T follicular helper cell (primary cell): ENCODE measurements at places on chromosomes 11 and 22.

DNA sequence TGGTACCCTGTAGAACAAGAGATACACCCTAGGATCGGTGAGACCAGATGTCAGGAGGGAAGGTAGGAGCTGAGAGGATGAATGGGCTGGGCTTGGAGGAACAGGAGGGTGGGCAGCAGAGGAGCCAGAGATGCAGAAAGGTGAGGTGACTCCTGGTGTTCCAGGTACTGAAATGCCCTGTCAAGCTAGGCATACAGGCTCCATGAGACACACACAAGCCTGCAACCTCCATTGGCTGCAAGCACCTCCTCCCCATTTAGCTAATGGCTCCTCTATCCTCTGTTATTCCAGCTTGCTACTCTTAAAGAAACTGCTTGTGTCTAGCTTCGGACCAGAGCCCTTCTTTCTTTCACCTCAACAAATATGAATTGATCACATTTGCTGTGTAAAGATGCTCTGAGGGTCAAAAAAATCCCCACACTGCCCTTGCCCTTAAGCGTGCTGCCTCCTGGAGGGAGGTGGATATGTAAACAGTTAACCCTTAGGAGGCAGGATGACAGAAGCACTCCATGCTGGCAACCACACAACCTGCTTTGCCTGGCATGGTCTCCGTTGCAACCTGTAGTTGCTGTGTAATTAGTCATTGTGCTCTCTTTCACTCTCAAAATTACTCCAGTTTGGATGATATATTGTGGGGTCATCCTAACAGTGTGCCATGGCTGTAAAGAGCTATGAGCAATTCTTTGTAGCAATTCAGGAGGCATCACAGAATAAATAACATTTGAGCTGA, 156.0 kb downstream of the PKNOX2 start:
- DNase-seq, result no peak

- no peak for DNase-seq
Observed at GRCh38 chr11:93017821-93018690, 48.6 kb downstream of the MTNR1B start.

DNA sequence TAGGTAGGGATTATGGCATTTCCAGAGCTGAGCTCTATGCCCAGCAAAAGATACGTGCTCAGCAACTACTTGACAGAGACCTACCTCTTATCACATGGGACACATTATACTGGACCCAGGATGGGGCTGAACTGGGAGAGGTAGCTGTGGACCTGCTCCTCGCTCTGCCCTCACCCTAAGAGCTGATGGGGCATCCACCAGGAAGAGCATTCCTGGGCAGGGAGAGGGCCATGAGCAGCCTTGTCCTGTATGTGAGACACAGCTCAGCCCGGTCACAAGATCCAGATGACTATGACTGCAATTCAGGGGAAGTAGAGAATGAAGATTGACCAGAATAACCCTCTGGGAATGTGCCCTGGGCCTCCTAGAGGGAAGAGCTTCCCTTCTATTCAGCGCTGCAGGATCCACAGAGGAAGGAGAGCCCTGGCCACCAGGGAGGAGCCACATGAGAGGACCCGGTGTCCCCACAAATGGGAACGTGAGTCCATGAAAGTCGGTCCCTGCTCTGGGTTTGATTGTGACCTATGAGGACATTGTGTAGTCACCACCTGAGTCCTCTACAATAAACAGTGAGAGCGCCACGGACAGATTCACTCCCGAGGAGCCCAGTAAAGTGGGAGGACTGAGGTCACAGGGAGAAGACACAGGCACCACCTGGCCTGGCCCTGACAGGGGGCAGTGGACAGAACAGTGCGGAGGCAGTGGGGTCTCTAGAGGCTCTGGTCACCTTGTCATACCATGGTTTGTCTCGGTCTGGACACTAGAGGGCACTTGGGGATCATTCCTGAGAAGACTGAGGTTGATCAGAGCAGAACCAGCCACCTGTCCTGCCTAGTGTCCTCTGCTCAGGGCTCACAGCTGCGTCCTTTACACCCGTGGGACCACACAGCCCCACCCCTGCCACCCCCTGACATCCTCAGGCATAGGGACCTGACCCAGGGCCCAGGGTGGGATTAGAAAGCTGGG, 99.5 kb downstream of the ZNF280B start:
- no peak for DNase-seq

DNA sequence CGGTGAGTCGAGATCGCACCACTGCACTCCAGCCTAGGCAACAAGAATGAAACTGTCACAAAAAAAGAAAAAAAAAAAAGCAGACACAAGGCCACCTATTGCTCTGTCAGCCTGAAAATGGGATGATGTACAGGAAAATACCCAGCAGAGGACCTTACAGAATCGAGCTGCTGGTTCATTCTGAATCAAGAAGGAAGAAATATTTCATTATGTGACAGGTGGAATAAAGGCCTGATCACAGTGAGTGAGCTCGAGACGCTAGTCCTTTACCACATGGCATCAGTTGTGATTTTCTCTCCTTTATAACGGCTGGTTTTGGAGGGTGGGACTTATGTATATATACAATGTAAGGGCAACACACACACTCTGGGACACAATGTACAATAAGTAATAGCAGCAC, 340.0 kb downstream of the LARGE1 start:
- DNase-seq, result no peak

- DNase-seq, result no peak
Observed at GRCh38 chr11:76543006-76543703, 98.3 kb downstream of the EMSY start.

DNA sequence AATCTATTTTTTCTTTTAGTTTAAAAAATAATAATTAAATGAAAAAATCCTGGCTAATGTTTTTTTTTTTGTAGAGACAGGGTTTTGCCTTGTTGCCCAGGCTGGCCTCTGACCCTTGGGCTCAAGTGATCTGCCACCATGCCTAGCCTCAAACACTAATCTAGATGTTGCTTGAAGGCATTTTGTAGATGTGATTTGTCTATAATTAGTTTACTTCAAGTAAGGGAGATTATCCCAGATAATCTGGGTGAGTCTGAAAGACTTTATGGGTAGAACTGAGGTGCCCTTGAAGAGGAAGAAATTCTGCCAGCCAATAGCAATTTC, 38.6 kb upstream of the RBFOX2 start:
- DNase-seq, result no peak

DNA sequence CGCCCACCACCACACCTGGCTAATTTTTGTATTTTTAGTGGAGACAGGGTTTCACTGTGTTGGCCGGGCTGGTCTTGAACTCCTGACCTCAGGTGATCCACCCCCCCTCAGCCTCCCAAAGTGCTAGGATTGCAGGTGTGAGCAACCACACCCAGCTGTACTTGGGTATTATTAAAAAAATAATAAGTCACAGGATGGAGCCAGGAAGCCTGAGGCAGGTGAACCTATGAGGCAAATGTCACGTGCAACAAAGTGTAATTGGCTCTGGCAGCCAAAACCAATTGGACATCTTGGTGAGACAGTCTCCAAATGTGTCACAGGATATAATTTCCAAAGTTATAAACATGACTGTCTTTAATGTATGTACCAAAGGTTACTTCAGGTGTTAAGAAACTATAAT, 24.0 kb upstream of the MALAT1 start:
- DNase-seq, result no peak

DNA sequence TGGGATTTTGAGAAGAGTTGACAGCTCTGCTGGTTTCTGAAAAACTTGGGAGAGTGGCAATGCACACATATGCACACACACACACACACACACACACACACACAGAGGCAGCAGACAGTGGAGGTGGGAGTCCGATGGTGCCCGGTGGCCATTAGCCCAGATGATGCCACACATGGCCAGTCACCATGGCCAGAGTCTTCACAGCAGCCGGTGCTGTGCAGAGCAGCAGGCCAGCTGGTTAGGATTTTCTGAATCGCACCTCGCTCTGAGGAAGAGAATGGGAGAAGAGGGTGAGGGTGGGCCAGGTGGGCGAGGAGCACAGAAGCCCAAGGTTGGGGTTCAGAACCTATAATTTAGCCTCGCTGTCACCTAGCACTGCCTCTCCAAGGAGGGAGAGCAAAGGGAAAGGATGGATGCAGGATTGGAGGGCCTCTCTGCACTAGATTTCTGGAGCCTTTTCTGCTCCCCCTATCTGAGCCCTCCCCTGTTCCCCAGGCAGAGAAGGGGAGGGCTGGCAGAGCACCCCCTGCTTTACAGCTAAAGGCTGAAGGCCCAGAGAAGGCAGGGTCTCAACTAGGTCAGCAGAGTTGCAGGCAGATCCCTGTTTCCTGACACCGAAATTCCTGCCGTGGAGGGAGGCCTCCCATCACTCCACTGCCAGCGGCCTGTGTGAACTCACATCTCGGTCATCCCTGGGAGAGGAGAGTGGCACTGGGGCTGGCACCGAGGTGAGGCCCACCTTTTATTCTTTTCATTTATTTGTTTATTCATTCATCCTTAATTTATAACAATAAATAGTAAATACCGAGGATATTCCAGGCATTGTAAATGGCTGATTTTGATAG, 25.8 kb upstream of the FXYD6 start:
- DNase-seq, result no peak

GRCh38 chr22:44597616-44598015, 99.6 kb upstream of the RTL6 start:
- DNase-seq, result no peak

DNA sequence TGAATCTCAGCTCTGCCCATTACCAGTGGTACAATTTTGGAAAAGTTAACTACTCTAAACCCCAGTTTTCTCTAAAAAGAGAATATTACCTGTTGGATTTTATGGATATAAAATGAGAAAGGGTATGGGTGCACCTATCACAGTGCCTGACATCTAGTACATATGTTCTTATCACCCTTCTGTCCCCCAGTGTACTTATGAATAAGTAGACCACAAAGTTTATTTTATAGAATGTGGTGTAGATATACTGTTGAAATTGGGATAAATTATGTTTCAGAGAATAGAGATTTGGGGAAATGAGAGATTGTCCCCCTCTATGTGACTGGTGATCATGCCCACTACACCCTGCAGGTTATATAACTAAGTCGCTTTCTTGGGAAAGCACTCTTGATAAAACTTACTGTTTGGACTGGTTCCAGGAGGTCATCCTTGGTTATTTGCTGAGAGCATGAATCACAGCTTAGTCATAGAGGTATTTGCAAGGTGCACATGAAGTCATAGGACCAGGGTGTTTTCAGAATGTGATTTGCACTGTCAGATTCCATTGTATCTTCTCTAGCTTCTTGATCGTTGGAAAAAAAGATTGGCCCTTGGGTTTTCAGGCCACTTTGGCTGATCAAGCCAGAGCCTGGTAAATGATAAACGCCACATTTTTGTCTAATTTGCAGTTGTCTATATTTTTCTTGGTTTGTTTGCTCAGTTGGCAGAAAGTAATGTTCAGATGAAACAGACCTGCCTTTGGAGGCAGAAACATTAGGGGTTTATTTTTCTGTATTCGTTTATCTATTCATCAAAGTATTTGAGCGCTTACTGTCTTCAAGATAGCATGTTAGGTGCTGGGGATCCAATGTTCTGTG, 21.3 kb downstream of the STX3 start:
- DNase-seq, result no peak

DNA sequence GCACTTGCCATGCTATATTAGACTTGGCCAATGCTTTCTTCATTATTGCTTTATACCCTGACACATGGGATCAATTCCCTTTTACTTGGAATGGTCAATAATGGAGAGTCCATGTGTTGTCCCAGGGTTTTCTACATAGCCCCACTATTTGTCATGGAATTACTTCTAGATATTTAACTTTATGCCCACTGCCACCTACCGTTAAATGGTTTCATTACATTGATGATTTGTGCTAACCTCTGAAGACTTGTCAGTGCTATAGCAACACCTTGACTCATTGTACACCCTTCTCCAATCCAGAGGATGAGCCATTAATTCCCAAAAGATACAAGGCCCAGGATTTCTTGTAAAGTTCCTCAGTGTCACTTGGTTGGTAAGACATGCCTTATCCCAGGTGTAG, 31.4 kb upstream of the SLC22A25 start:
- no peak for DNase-seq

- DNase-seq, result no peak
Observed at GRCh38 chr11:20275987-20276965, 87.2 kb upstream of the HTATIP2 start.

GRCh38 chr22:37121887-37122591, 12.5 kb upstream of the TMPRSS6 start:
- peak; percentile 93 for DNase-seq

GRCh38 chr22:35893698-35894097, 134.9 kb downstream of the RBFOX2 start:
- no peak for DNase-seq

- DNase-seq, result no peak
Observed at GRCh38 chr11:117076941-117077691, 21.1 kb downstream of the SIK3 start.

DNA sequence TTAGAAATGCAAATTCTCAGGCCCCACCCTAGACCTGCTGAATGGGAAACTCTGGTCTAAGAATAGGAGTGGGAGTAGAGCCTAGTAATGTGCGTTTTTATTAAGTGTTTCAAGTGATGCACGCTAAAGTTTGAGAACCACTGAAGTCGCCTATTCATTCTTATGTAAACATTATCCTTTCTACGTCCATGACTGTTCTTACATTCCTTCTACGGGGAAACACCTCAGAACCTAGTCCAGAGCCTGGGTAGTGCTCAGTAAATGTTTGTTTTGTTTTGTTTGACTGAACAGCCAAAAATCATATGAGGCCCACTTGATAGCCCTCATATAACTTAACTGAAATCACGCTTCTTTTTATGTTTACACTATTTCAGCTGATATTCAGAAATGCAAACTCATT, 29.8 kb downstream of the VSIG10L2 start:
- DNase-seq, result no peak

DNA sequence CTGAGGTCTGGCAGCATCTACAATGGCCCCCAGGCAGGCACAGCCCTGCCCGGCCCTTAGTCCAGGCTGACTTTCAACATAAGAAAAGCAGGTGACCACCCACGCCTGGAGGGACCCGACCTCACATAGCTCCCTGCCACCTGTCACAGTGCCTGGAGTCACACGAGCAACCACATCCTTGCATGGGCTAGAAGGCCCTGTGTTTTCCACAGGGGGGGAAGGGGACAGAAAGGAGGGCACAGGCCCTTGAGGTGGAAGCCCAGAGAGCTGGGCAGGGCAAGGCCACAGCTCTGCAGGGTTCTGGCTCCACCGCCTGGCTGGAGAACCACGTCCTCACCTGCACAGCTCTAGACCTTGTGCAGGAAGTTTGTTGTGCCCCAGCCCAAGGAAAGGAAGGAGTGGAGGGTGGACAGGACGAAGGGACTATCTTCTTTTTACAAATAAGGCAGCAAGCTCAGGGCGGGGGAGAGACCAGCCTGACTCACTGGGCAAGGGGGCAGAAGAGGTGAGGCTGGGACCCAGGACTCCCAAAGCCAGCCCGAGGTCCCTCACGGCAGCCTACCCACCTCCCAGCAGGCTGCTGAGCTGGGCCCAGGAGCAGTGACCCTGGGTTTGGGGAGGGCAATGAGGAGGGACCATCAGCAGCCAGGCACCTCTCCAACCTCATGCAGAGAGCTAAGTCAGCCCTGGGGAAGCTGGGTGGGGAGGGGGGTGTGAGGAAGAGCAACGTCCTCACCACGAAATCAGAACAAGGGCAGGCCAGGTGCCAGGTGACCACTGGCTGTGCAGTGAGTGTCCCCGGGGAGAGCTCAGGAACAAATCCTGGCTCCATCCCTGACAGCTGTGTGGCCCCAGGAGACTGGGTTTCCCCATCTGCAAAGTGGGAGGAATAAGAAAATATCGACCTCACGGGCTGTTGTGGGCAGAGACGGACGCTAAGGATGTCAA, 4.3 kb downstream of the C1QTNF6 start:
- no peak for DNase-seq

GRCh38 chr11:34028425-34028824, 23.1 kb upstream of the CAPRIN1 start:
- DNase-seq, result no peak
